CD4-positive, alpha-beta T cell treated with Interleukin-17A for 4 hours (primary cell): ENCODE measurements at places on chromosomes 7 and 10.
A peak's percentile ranks its signal among the peaks of the same experiment; 100 is the strongest.

GRCh38 chr10:121293110-121293509 lies 305.1 kb downstream of the FGFR2 start:
- no peak for DNase-seq

- DNase-seq, result peak; percentile 78
Observed at GRCh38 chr10:119301397-119301796, 94.0 kb downstream of the GRK5 start.

DNA sequence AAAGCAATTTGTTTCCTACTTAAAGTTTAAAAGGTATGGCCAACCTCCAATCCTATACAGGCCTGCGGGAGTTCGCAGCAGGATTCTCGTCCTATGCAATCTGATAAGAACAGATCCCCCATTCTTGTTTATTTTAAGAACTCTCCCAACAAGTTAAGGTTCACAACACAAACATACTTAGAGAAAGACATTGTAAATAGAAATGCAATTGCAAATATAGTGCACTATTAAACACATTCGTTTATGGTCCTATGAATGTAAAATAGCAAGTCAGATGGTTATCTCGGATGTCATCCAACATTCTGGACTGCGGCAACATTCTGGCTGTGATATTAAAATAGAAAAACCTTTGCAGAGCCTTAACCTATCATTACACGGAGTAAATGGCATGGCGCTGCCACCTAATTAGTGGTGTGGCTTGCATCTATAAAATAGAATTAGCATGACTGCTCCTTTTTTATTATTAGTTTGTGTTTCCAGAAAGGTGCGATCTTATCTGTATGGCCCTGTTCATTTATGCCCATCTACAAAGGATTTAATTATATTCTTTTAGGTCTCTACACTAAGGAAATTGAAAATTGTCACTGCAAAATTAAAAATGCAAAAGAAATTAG lies 37.0 kb downstream of the BEND7 start:
- no peak for DNase-seq

DNA sequence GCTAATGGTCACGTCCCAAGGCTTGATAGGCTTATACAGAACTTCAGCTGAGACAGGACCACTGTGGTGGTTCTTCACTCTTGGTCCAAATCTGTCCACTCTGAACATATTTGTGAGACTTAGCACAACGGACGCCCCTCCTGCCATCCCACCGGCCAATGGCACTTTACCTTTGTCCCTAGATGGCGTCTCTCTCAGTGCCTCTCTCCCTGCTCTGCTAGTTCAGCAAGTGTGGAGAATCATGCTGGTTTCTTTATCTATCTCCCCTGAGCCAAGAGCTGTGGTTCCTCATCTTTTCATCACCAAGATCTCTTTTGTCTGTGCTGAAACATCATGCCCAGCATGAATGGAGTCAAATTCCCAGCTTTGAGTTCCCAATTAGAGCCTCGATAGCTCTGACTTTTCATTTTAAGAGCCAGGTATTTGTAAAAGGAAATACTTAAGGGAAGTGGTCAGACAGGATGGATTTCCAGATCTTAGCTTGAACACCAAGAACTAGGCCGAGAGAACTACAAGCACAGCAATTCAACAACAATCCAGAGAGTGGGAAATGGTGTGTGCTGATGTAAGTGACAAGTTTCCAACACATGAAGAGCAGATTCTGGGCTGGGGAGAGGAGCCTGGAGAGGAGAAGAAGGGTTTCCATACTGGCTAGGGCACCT lies 69.5 kb downstream of the ZNF800 start:
- DNase-seq, result no peak

- DNase-seq, result peak; percentile 12
Observed at GRCh38 chr7:65509368-65510186, 135.9 kb downstream of the ZNF92 start.

DNA sequence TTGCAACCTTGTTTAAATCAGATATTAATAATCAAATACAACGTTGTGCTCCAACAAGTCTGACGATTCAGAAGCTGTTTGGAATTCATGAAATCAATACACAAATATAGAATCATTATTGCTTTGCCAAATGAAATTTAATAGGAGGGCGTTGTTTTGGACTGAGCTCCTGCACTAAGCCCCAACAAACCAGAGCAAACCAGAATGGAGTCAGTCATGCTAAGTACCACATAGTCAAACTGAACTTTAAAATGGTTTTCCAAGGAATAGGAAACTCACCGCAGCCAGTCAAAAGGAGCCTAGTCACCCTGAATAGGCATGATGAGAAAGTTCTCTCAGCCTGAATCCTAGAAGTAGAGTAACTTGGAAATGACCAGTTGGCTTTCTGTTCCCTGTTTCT lies 53.7 kb downstream of the HACD1 start:
- DNase-seq, result no peak

DNA sequence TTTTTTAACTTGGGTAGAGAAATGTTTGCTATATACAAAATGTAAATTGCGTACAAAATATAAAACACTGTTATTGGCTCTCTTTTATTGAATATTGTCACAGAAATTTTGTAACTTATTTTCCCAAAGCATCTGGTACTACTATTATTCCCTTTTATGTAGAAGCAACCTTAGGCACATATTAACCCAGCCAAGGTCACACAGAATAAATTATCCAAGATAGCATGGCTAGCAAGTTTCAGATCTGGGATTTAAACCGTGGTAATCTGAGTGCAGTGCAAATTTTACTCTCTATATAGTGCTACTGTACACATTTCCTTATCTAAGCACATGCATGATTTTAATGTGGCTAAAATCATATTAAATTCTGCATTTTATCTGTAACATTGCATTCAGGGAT lies 1190.5 kb upstream of the LRRTM3 start:
- DNase-seq, result no peak

- DNase-seq, result no peak
Observed at GRCh38 chr7:21566094-21566493, 23.3 kb downstream of the DNAH11 start.

DNA sequence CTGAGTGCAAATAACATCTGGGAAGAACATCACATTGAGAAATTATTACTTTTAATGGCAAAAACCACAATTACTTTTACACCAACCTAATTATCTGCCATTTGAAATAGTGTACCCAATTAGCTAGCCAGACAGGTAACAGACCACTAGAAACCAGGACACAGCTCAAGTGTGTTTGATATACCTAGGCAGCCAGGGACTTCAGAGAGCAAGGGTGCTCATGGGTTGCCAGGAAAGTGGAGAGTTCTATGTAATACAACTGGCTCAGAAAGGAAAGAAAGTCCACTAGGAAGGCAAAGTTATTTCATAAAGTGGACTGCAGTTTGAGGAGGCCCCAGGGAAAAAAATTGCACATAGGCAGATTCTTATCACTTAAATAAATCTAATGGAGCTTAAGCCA lies 50.0 kb upstream of the PTN start:
- no peak for DNase-seq

GRCh38 chr10:3830946-3831345 lies 45.9 kb upstream of the KLF6 start:
- no peak for DNase-seq

GRCh38 chr10:10007957-10008356 lies 1009.7 kb upstream of the CELF2 start:
- no peak for DNase-seq

DNA sequence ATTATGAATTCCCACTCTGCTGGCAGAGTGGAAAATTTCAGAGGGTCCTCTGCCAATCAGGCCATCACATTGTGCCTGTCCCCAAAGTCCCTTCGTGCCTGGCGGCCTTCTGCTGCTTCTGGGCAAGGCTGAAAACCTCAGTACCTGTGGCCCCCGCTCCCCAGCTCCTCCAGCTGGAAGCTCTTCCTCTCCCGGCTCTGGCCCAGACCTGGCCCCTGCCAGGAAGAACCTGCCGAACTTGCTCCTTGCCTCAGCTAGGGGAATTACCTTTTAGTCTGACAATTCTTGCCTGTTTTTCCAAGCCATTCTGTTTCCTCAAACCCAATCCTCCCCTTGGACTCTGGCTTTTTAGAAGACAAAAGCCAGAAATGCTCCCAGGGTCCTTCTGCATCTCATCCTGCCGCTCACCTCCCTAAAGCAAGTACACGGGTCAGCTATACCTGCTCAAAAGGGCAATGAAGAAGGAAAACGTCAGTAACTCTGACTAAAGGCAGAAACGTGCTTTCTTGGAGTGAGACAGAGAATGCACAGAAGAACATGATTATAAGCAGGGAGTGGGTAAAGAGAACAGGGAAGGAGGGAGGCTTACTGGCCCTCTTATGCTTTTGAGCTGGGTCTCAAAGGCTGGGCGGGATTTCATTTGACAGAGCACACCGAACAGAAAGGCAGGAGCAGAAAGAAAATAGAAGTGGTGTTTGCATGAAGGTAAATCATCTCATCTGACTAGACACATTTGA lies 28.1 kb upstream of the TRIL start:
- no peak for DNase-seq

DNA sequence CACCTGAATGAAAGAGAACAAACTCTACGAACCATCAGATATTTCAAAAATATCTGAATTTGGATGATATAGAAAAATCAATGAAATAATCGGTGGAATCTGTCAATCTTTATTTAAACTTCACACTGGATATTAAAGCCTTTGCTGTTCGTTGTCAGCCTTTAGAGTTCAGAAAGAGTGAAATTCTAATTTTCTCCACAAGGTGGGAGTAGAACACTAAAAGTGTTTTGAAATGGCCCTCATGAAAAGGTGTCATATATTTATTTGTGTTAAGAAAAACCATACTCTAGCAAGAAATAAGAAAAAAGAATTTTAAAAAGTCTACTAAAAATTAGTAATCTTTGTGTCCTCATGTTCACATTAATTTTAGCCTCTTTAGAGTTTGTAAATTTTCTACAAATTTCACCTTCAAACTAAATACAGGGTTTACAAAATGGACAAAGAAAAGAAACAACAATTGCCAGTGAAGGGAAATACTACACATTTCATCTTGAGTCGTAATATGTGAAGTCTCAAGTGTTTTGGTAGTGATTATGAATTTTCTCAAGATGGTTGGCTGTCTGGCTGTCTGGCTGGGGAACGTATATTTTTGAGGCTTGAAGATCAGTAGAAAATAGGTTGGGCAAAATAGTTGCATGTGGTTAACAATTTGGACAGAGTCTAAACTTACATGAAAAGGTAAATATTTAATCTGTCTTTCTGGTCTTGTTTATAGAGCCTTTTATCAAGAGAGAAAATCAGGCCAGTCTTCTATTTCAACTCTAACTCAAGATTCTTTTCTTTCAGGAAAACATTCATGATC lies 43.7 kb downstream of the DNAJB9 start:
- DNase-seq, result no peak

DNA sequence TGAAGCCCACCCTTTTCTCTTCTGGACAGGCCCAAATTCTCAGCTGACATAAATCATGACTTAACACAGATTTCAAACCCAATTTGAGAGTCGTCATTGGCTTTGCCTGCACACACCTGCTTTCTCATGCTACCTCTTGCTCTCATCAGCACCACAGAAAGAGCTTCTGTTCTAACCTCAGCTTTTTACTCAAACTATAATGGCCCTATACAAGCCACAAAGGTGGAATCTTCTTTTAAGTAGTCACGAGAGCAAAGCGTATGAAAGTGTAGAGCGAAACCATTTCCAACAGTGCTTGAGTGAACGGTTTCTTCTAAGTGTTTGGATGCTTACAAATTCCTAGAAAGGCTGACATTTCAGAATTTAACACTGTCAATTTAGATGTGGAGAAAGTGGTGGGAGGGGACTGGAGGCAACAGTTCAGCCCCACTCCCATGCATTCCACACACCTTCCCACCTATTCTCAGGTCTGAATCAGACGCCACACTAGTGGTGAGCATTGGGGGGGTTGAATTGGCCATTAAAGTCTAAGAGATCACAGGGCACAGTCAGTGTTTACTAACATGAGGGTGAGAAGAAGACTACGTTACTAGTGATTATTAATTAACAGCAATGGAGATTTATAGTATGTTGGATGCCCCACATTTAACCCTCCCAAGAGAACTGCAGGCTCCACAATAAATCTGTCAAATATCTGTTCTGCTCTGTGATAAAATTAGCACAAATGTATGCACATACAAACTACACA lies 114.0 kb downstream of the PRKCQ start:
- no peak for DNase-seq

GRCh38 chr10:67539312-67539711 lies 156.7 kb downstream of the CTNNA3 start:
- DNase-seq, result no peak

- DNase-seq, result no peak
Observed at GRCh38 chr10:17883621-17884020, 68.1 kb upstream of the SLC39A12 start.

DNA sequence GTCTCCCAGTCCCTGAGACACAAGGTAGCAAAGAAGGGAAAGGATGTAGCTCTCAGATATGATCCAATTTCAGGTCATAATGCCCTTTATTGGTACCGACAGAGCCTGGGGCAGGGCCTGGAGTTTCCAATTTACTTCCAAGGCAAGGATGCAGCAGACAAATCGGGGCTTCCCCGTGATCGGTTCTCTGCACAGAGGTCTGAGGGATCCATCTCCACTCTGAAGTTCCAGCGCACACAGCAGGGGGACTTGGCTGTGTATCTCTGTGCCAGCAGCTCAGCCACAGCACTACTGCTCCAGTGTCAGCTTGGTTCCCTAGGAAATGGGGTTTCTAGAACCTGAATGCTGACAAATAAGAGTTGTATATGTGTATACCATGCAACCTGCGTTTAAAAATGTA lies 74.6 kb upstream of the PRSS58 start:
- DNase-seq, result no peak

- no peak for DNase-seq
Observed at GRCh38 chr10:71863203-71863602, 12.2 kb upstream of the PSAP start.

GRCh38 chr10:50740293-50740648 lies 535 bp downstream of the ASAH2B start:
- DNase-seq, result peak; percentile 50

DNA sequence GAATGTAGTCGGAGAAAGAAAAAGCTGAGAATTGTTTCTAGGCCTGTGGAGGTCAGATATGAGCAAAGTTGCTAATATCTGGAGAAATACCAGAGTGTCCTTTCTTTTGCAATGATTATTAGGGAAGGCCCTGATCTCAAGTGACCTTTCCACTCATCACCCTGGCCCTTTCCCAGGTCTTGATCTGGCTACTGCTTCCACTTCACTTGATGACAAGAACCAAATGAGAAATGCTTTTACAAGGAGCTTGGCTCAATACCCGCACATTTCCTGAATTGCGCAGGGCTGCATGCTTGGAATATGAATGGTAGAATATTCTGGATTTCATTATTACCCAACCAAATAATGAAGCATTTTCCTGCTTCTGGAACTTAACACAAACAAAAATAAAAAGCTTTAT lies 104.6 kb downstream of the ITGB8 start:
- DNase-seq, result no peak

- no peak for DNase-seq
Observed at GRCh38 chr10:102997998-102998397, 79.9 kb downstream of the CNNM2 start.

DNA sequence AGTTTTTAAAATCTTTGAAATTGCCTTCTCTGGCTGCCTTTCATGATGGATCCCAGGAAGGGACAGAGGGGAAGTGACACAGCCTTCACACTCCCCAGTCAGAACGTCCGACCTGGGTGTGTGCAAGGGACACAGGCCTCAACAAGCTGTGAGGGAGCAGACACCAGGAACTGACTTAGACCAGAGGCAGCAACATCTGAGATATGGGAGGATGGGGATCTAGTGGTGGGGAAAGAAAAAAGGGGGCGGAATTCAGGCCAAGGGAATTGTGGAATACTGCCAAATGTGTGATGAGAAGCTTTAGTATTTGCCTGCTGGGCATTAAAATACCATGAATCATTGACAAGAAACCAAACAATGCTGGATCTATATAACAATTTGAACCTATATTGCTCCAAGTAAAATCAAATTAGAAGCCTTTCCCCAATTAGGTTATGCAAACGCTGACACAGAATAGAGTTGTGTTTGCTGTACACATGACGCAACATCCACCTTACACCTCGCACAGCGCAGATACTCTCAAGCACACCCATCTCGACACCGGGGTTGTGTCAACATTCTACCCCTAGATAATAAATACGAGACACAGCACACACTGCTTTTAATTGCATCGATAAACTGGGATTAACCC lies 17.2 kb upstream of the MNX1 start:
- DNase-seq, result no peak
